Pulmonary artery endothelial cell (primary cell): ENCODE measurements at places on chromosomes 5 and 9. TPM values are rescaled to one million over a fixed set of nuclear protein-coding genes. Genes with fewer than 3 reads are reported as not detected.

Gene PTGER4
- total RNA-seq = 39.1 and 107 TPM in 2 replicates

Gene SLC4A9
- not detected in 2 replicates for total RNA-seq

Gene GCNT4
- total RNA-seq = 0.07 and 0.20 TPM in 2 replicates

DNA sequence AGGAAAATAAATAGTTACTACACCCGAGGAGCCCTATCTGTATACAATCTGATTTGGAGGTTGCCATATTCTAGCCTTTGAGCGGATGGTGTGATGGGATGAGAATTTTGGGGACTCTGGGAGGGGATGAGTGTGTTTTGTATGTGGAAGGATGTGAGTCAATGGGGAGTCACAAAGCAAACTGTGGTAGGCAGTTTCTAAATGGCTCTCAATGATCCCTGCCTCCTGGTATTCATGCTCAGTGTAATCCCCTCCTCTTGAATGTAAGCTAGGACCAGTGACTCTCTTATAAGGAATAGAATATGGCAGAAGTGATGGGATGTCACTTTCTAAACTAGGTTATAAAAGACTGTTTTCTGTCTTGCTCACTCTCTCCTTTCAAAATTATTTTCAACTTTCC, 205.7 kb upstream of the RIOK2 start:
- no peak for DNase-seq

GRCh38 chr9:114685951-114686350, 4.0 kb upstream of the TEX48 start:
- no peak for DNase-seq

DNA sequence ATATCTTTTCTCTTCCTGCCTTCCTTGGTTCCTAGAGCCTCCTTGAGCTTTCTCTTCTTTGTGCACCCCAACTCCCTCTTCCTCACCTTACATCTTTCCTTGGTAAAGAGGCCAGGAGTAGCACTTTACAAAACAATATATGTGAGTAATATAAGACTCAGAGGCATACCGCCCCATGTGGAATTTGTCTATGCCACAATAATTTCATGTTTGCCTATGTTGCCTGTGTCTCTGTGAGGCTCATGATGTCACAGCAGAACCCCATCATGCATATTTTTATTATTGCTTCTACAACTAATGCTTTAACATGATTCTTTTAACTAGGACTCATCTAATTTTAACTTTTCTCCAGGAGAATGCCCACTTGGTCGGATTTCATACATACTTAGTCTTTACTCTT, 15.0 kb upstream of the LVRN start:
- no peak for DNase-seq

DNA sequence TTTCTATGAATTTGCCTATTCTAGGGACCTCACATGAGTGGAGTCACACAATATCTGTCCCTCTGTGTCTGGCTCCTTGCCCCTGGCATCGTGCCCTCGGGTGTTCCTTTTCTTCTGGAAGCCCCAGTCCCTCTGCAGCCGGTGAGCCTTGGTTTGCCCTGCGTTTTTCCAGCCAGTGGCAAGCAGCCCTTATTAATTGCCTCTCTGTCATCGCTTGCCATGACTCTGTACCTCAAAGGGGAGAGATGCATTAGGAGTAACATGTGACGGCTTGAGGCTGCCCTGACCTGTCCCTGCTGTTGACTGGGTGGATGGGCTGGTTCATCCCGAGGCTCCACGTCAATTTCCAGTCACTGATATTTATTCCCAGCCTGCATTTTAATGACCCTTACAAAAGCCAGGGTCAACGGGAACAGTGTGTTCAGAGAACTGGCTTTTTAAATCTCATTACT, 87.3 kb downstream of the CFAP90 start:
- DNase-seq = no peak

Gene PCDHGB4
- total RNA-seq = 9.3 and 12.4 TPM in 2 replicates

GRCh38 chr9:3508521-3509291, 17.1 kb downstream of the RFX3 start:
- no peak for DNase-seq

Gene DNAJB5
- 9.1 and 9.6 TPM in 2 replicates for total RNA-seq

- no peak for DNase-seq
These were observed 22.9 kb upstream of the NREP start for GRCh38 chr5:111779922-111780292.

Gene PCDHA8
- under 0.01 and 0.04 TPM in 2 replicates for total RNA-seq

DNA sequence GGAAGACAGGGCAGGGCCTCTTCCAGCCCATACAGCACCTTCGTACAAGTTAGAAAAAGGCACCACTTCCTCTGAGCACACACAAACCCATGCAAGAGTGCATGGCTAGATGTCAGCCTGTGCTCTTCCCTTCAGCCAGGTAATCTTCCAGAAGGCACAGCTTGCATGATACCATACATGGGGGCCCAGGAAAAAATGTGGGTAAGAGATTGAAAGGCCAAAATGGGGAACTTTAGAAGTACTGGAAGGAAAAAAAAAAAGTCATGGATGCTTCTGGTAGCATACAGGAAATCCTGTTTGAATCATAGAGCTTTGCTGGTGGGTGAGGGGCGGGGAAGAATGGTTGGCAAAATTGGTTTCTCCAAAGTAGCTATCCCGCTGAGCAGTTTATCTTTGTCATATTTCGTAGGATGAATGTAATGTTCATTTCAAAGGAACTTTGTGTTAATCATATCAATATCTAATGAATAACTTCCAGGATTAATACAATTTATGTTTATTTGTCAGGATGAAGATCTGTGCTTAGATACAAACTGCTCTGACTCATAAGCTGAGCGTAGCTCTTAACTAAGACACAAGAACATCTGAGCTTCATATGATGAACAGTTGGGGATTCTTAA, 78.2 kb upstream of the MAP3K1 start:
- no peak for DNase-seq

- no peak for DNase-seq
These were observed 3.8 kb upstream of the RASEF start for GRCh38 chr9:83066771-83067170.

DNA sequence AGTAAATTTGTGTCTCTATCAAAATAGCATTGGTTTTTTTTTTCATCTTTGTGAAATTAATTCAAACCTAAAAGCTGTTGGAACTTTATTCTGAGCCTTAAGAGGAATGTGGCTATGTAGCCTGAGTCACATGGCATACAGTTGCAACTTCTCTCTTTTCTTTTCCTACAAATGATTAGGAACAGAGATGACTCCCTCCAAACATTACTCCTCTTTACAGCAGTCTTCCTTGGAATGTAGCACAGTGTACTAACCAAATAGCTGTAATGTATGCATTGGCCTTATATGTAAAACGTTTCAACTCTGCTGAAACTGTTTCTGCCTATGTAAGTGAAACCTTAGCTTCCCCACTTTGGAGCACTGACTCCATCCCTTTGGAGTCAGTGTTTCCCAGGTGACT, 100.9 kb upstream of the MAP1B start:
- no peak for DNase-seq

DNA sequence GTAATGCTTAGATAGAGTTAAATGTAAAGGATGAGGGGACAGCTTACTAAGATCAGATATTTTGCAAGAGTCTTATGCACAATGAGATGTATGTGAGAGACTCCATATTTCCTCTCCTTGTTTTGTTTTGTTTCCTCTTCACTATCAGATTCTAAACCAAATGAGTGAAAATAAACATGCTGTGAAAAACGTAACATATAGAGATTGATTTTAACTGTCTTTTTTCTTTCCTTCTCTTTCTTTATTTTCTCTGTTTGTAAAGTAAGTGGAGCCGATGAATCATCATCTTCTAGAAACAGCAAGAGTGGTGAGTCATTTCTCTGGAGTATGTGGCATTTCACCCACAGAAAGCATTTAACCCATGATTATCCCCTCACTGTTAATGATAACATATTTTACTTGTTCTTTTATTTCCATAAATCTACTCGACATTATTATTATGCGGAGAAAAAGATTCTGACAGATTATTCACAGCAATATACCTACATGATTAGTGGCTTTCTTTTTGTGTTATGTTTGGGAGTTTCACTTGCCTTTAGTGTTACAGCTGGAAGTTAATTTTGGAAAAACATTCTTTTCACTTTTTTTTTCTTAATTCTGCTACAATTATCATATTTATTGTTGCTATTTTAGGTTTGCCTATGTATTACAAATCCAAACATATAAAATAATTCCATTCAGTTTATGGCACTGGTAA, 2.1 kb upstream of the ANXA1 start:
- peak; percentile 50 for DNase-seq

Gene ISCA1
- total RNA-seq = 22.5 and 29.4 TPM in 2 replicates

Gene LCN1
- not detected in 2 replicates for total RNA-seq
